ENCODE measurements at places on chromosomes 16 and 17.

DNA sequence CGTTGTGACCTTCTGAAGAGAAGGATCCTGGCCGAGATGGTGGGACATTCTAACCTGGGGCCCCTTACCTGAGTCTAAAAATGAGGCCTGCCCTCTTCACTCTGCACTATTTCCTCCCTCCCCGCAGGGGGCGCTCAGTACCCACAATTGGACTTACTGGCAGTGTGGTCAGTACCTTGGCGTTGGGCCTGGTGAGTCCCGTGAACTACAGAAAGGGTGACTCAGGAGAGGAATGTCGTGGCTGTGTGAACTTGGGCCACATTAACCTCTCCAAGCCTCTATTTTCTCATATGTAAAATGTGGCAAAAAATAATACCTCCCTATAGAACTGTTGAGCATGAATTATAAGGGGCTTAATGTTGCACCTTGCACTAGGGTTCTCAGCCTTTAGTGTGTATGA lies 3.9 kb downstream of the RSAD1 start:
- DNase-seq = peak; percentile 59

GRCh38 chr17:41131979-41132378 lies 8.0 kb upstream of the KRTAP4-12 start:
- no peak for DNase-seq

DNA sequence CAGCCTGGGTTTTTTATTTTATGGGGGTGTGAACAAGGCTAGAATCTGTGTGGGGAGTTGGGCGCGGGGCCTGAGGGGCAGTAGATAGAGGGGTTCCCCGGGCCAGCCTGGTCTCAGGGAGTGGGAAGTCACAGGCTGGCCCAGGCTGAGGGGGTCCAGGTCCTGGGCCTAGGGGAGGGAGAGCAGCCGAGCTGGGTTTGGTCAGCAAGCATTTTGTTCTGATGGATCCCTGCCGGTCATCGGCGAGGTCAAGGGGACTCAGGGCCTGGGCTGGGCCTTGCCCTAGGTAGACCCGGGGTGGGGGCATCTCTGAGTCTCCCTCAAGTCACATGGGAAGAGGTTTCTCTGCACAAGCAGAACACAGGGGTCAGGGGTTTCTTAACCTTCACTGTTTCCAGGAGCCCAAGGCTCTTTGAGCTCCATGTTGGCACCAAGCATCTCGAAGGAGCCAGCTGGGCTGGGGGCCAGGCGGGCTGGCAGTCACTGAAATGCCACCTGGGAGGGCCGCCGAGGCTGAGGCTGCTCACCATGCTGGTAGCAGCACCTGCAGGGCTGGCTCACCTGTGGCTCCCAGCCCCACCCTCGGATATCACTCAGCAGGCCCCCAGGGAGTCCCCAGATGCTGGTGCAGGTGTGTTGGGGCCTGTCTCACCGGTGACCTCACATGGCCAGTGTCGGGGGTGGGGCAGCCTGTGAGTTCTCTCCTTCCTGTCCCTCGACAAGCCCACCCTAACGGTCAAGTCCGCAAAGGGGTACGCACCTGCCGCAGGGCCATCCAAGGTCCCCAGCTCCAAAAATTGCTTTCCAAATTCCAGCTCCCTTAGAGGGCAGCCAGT lies 41.0 kb downstream of the SLC7A5 start:
- peak; percentile 59 for DNase-seq

- no peak for DNase-seq
Measured at GRCh38 chr17:15039366-15039765, 225.8 kb downstream of the PMP22 start.

DNA sequence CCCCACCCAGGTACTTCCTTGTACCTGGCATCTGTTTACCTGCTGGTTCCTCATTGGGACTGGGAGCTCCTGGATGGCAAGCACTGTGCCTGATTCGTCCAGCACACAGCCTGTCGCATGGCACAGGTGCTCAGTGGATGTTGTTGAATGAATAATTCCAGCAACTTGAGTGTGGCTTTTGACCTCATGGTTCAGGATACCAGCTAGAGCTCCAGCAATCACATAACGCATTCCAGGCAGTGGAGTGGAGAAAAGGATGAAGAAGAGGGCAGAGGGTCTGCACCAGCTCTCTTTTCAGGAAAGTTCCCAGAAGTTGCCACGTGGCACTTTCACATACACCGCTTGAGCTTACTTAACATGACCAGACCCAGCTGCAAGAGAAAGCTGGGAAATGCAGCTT lies 1.3 kb upstream of the CAMKK1 start:
- no peak for DNase-seq

- DNase-seq = peak; percentile 30
Measured at GRCh38 chr16:73020409-73020884, 27.5 kb downstream of the ZFHX3 start.

DNA sequence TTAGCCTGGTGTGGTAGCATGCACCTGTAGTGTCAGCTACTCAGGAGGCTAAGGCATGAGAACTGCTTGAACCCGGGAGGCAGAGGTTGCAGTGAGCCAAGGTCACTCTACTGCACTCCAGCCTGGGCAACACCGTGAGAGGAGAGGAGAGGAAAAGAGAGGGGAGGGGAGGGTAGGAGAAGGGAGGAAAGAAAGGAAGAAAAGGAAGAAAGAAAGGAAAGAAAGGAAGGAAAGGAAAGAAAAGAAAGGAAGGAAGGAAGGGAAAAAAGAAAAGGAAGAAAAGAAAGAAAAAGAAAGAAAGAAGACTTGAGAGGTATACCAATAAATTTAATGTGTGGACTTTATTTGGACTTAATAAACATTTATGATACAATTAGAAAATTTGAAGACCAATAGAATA lies 66.8 kb upstream of the FA2H start:
- no peak for DNase-seq

DNA sequence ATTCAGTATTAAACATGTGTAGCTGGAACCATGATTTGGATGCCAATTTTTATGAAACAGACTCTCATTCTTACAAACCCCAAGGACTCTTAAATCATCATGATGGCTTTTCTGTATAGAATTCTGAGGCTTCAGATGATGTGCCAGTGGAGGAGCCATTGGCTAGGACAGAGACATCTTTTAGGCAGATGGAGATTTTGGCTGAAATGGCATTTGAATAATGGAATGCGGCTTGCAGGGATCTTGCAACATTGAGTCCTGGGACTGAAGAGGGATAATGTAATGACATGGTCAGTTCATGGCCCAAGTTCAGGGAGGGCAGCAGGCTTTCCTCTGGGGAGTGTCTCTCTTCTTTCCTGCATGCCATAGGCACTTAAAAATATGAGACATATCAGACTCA lies 172.4 kb downstream of the ABCA8 start:
- DNase-seq = no peak

- DNase-seq = no peak
Measured at GRCh38 chr16:56451753-56452689, 667 bp downstream of the OGFOD1 start.

DNA sequence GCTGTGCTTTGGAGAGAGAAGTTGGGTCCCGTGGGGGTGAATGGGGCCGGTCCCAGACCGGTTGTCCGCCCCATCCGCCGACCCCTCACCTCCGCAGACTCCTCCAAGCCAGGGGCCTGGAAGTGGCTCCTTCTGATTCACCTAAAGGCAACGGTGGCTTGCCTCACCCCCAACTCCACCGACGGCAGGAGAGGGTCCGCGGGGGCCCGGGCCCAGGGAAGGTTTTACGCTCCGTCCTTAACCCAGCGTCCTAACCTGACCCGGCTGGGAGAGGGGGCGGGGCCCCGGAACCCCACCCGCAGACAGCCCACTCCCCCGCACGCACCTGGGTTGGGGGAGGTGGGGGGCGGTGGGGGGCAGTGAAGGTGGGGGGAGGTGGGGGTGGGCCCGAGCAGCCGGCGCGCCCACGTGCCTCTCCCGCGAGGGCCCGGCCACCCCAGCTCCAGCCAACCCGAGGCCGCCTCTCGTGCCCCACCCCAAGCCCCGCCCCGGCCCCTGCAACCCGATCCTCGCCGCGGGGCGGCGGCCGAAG lies 12.7 kb upstream of the CD300A start:
- DNase-seq = no peak

- DNase-seq = no peak
Measured at GRCh38 chr17:65027305-65027704, 29.2 kb downstream of the GNA13 start.

DNA sequence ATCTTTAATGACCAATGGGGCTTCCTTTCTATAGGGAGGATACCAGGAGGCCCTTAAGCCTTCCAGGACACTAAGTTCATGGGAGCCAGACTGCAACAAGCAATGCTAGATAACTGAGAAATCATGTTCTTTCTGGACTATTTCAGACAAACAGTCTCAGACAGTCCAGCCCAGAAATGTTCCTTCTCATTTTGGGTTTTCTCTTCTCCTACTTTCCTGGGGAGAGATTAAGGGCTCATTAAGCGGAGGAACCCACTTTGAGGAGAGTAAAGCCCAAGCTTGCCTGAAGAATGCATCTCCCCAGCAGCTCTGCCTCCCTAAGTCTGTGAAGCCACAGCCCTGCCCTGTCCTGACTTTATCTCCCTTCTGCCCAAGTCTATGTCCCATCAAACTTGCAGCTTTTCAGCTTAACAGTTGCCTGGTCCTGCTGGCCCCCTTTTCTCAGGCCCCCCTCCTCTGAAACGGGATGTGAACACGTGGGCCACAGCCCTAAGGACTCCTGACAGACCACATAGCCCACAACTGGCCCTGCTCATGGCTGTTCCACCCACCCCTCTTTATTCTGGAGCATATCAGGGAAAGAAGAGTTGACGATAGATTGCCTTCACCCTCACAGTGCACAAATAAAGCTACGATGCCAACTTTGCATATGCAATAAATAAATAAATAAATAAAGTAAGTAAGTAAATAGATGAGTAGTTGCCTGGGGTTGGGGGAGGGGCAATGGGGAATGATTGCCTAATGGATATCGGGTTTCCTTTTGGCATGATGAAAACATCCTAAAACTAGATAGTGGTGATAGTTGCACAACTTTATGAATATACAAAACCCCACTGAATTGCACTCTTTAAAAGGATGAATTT lies 111.0 kb downstream of the N4BP1 start:
- no peak for DNase-seq

DNA sequence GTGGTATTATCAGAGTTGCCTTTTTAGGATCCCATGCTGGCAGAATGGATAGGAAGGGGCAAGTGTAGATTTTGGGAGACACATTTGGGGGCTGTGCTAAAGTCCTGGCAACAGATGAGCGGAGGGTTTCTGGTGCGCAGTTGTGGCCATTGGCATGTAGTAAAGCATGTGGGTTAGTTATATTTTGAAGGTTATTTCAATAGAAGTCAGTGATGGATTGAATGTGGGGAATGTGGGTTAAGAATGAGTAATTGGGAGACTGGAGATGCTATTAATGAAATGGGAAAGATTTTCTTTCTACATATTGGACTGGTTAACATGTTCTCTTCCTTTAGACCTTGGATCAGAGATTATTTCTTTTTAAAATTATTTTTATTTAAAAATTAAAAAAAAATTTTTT lies 10.0 kb downstream of the DUS2 start:
- DNase-seq = no peak

DNA sequence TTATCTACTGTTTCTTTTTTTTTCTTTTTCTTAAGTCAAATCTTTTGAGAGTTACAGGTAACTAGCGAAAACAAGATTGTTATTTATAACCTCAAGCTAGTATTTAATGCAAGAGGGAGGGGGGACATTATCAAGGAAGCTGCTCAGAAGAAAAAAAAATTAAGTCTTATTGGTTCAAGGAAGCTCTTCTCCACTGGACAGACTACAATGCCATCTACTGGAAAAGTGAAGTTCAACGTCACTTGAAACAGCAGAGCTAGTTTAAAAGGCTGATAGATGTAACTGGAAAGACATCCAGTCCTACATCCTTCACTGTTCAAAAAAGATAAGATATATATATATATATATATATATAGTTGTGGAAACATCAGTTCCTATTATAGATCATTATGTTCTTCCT lies 418.0 kb upstream of the PSMD7 start:
- DNase-seq = peak; percentile 70

DNA sequence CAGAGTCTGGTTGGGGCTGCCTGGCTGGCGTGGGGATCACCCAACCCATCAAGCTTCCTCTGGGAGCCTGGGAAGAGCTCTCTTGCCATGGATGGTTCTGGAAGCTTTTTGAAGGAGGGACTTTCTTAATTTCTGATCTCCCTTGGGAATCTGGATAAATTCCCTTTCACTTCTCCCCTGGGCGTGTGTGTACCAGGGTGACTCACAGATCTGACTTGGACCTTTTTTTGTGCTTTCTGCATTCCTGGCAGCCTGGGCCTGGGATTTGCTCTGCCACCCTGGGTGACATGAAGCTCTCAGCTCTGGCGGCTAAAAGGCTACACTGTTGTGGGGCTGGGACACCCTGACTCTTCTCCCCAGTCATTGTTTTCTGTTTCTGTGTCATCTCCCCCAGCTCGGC lies 70.1 kb downstream of the ABCC1 start:
- DNase-seq = no peak

DNA sequence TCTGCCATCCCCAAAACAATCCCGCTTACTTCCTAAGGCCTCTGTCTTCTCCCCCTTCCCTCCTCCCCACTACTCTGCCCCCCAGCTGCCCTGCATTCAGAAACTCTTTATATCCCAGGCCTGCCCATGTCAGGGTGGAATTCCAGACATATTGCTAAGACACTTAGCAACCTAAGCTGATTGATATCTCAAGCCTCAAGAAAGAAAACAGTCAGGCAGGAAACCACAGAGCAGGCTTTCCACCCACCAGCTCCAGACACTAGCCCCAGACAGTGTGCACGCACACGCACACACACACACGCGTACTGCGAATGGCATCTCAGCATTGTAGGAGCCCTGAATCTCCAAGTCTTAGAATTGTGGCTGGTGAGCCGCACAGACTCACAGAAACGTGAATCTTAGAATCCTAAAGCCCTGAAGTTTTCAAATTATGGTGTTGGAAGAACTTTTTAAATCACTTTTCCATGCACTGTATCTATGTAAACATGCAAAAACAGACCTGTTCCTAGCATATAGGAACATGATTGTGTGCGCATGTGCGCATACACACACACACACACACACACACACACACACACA lies 8.8 kb upstream of the LPCAT2 start:
- no peak for DNase-seq

DNA sequence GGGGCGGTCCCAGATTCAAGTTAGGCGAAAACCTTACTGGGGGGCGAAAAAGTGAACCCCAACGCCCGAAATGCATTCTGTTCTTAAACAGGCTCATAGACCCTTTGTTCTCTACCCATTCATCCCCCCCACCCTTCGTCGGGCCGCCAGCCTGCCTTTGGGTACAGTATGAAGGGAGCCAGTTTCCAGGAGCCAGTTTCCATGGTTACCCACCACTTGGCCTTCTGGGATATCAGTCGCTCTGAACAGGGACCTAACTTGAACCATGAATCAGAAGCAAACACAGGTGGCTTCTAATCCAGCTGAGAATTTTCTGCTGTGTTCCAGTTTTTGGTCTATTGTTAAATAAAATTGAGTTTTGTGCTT lies 532 bp downstream of the DHX40 start:
- DNase-seq = peak; percentile 80

- DNase-seq = peak; percentile 93
Measured at GRCh38 chr17:44218344-44219107, 949 bp downstream of the UBTF start.

All from NCI-H345 (cell line).